AML-193 (cell line): ENCODE measurements at places on chromosomes 6 and 20.
A peak's percentile ranks its signal among the peaks of the same experiment; 100 is the strongest.

GRCh38 chr6:168025831-168026710 is 28.6 kb downstream of the KIF25 start:
- DNase-seq, result no peak

- DNase-seq, result no peak
Measured at GRCh38 chr20:8404912-8405635, 273.0 kb downstream of the PLCB1 start.

- no peak for DNase-seq
Measured at GRCh38 chr6:165986914-165987482, 180.7 kb downstream of the TBXT start.

DNA sequence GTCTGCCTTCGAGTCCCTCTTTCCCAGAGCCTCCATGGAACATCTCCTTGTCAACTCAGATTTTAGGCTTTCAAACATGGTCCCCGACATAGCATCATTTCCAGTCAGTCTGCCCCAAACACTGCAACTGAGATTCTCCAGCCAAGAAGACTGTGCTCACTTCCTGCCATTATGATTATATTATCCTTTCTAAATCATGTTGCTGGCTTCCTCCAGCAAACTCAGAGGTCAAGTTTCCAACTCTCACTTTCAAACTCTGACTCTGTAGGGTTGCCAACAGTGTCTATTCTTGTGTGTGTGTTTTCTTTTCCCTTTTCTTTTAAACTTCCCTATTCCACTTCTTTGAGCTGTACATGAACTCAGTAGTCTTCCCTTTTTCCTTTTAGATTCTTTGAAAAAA is 61.2 kb upstream of the TRAF3IP2 start:
- DNase-seq, result no peak

DNA sequence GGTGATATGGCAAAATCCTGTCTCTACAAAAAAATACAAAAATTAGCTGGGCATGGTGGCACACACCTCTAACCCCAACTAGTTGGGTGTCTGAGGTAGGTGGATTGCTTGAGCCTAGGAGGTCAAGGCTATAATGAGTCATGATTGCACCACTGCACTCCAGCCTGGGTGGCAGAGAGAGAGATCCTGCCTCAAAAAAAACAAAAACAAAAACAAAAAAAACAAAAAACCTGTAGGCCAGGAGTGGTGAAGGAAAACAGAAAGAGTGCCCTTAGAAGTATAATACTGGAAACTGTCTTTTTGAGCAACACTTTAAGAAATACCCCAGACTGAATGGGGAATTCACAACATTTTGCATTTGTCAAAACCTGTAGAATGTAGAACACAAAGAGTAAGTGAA is 85.3 kb downstream of the JARID2 start:
- DNase-seq, result peak; percentile 45

DNA sequence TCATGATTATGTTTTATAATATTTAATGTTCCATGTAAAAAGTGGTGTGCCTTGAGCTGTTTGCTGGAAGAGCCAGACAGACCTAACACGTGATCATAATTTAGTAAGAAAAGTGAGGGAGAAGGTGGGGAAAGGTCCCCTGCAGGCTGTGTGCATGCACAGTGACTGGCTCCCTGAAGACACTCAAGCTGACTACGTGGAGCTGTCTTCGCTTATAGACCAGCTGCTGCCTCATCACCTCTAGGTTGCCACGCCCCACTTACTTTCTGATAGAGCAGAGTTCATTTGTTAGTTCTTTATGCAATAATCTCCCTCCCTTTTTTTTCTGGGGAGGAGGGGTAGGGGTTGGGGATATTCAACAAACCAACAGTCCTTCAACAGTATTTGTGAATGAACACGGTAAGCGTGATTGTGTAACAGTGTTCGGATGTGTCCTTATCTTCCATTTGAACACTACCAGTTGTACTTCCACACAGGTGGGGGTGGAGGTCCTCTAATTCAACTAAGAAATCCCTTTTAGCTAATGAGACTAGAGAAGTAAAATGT is 157.3 kb downstream of the BACH2 start:
- DNase-seq, result no peak

GRCh38 chr6:53335224-53335994 is 13.3 kb downstream of the ELOVL5 start:
- DNase-seq, result no peak

DNA sequence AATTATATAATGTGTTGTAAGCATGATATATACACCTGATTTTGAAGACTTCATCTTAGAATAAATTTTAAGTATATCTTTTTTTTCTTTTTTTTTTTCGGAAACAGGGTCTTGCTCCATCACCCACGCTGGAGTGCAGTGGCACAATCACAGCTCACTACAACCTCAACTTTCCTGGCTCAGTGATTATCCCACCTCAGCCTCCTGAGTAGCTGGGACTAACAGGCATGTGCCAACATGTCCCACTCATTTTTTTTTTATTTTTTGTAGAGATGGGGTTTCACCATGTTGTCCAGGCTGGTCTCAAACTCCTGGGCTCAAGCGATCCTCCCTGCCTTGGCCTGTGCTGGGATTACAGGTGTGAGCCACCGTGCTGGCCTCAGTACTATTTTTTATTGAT is 17.1 kb downstream of the VPS52 start:
- no peak for DNase-seq

GRCh38 chr20:17823409-17824144 is 123.8 kb downstream of the BANF2 start:
- DNase-seq, result no peak

DNA sequence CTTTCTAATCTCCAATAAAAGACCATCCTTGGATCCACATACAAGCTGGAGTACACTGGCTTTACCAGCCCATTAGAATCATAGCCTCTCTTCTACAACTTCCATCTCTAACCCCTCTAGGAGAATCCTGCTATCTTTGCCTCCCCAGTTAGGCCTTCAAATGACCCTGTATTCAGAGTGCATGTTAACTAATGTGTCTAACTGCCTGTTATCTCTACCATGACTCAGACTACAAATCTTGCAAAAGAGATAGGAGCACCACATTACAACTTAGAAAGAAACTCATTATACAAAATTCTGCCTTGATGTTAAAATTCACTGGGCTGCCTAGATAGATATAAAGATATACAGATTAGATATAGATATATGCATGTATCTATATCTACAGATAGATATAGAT is 28.2 kb downstream of the GPR63 start:
- no peak for DNase-seq

DNA sequence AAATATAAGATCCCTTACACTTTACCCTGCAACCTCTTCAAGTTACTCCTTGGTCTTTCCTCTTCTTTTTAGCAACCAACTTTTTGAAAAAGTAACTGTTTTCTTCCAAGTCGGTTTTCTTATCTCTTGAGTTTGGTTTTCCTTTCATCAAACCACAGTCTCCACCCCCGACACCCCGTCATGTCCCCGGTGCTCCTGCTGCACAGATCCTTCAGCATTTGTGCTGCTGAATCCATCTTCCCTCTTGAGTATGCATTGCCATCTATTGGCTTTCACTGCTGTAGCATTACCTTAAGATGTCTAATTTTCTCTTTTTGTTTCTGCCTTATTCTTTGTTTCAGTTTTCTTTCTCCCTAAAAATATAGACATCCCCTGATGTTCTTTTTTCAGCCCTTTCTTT is 11.9 kb upstream of the TNFRSF21 start:
- DNase-seq, result no peak
